ENCODE measurements at places on chromosomes 2 and 18. TPM values are rescaled to one million over a fixed set of nuclear protein-coding genes. Genes with fewer than 3 reads are reported as not detected.

DNA sequence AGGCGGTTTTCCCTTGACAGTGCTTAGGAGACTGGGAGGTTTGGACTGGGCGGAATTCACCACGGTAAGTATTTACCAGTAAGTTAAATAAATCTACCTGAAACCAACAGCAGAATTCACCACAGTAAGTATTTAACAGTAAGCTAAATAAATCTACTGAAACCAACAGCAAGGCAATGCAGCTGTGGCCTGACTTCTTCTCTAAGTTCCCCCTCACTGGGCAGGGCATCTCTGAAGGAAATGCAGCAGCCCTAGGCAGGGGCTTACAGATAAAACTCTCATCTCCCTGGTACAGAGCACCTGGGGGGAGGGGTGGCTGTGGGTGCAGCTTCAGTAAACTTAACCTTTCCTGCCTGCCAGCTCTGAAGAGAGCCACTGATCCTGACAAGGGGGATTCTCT, 432.5 kb upstream of the LRRTM1 start:
- no peaks in the 10 kb centered on the region for H3K36me3 ChIP-seq
- no peak for DNase-seq
- H3K4me3 ChIP-seq: no peak overlapping the region
- no peaks in the 10 kb centered on the region for H3K27me3 ChIP-seq

GRCh38 chr2:120149406-120149805, 73.8 kb downstream of the TMEM185B start:
- H3K4me3 ChIP-seq: no peak overlapping the region
- H3K27ac ChIP-seq: no peak overlapping the region
- no peak for DNase-seq
- no peaks in the 10 kb centered on the region for H3K4me1 ChIP-seq

DNA sequence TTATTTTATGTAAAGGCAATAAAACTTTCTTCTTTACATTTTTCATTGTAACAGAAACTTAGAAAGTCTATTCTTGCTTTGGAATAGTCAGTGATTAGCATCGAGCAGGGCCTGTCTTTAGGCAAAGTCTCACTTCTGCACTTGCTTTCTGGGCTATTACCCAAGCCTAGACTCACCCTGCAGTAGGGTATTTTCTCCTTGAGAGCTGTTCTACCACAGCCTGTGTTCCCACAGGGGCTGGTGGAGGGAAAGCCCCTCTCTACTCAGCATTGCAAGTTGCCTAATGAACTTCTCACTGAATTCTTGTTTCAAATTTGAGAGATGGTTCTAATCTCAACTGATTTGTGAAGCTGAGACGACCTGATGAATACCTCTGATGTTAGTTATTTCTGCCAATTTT, 111.7 kb upstream of the KLHL14 start:
- H3K4me3 ChIP-seq: no peak overlapping the region
- no peaks in the 10 kb centered on the region for H3K4me1 ChIP-seq
- no peaks in the 10 kb centered on the region for H3K27me3 ChIP-seq
- no peaks in the 10 kb centered on the region for H3K36me3 ChIP-seq
- H3K27ac ChIP-seq: no peak overlapping the region

- H3K27me3 ChIP-seq: no peaks in the 10 kb centered on the region
- H3K36me3 ChIP-seq: no peaks in the 10 kb centered on the region
- peak overlapping the region; percentile 37 for H3K27ac ChIP-seq
- DNase-seq: no peak
- H3K4me1 ChIP-seq: peaks cover 76% of the 10 kb centered on the region
These were observed 96.1 kb downstream of the HDAC4 start for GRCh38 chr2:239304533-239305221.

DNA sequence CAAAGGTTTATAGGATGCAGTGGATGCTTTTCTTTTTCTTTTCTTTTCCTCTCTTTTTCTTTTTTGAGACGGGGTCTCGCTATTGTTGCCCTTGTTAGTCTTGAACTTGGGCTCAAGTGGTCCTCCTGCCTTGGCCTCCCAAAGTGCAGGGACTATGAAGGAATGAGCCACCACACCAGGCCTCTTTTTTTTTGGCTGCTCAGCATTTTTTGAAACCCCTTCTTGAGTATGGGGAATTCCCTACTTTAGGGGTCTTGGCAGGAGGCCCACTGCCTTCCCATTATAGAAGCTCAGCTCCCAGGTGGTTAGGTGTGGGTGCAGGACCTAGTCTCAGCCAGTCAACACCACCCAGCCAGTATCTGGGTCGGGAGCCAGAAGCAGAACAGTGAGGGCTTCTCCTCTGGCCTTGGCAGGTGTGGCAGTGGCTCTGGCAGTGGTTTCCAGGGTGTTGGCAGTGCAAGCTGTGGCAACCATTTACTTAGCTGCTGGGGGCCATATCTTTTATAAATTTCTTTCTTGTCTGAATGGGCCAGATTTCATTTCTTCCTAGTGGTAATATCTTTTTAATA, 51.4 kb upstream of the ACYP2 start:
- H3K4me3 ChIP-seq: no peak overlapping the region
- no peaks in the 10 kb centered on the region for H3K27me3 ChIP-seq
- peak; percentile 38 for DNase-seq

DNA sequence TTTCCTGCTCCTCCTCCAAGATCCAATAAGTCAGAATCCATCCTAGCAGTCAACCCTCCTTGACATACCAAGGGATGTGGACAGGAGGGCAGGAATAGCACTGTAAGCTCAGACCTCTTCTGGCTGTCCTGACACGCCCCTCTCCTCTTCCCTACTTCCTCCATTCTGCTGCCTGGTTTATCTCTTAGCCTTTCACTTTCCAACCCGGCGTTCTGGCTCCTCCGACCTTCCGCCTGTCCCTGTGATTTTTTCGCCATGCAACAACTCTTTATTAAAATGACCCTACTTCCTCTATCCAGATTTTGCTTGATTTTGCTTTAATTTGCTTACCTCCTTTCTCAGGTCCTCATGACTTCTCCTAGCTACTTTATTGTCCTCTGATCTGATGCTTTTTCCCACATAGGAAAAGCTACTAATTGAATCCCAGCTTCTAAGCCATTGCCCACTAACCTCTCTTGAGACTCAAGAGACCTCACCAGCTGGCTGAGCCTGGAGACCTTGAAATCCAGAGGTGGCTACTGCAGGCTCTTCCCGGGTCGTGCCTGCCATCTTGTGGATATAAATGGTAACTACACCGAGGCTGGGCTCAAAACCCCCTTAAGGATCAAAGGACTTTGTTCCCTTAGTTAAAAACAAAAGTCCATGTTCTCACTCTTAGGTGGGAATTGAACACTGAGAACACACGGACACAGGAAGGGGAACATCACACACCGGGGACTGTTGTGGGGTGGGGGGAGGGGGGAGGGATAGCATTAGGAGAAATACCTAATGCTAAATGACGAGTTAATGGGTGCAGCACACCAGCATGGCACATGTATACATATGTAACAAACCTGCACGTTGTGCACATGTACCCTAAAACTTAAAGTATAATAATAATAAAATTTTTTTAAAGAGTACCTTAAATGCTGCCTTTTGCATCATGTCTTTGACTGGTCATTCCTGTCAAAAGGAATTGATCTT, 139.4 kb downstream of the AKAIN1 start:
- H3K27ac ChIP-seq: no peak overlapping the region
- no peaks in the 10 kb centered on the region for H3K4me1 ChIP-seq
- no peaks in the 10 kb centered on the region for H3K27me3 ChIP-seq
- H3K4me3 ChIP-seq: no peak overlapping the region
- no peaks in the 10 kb centered on the region for H3K36me3 ChIP-seq

DNA sequence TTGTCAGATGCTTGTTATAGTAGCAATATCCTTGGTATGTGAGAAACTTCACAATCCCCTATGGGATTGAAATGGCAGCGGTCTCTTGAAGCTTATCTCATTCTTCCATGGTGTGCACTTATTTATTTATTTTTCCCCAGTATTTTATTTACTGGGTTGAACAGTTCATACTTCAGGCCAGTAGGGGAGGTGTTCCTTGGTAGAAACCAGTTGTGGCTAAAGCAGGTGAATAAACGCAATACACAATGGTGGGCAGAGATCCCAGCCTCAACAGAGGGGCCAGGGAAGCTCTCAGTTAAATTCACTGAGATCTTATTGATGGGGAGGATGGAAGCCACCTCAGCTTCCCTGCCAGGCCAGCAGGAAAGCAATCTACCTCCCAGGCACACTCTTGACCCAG, 93.7 kb upstream of the SRD5A2 start:
- H3K36me3 ChIP-seq: no peaks in the 10 kb centered on the region
- H3K27ac ChIP-seq: no peak overlapping the region
- no peaks in the 10 kb centered on the region for H3K27me3 ChIP-seq
- H3K4me3 ChIP-seq: no peak overlapping the region

DNA sequence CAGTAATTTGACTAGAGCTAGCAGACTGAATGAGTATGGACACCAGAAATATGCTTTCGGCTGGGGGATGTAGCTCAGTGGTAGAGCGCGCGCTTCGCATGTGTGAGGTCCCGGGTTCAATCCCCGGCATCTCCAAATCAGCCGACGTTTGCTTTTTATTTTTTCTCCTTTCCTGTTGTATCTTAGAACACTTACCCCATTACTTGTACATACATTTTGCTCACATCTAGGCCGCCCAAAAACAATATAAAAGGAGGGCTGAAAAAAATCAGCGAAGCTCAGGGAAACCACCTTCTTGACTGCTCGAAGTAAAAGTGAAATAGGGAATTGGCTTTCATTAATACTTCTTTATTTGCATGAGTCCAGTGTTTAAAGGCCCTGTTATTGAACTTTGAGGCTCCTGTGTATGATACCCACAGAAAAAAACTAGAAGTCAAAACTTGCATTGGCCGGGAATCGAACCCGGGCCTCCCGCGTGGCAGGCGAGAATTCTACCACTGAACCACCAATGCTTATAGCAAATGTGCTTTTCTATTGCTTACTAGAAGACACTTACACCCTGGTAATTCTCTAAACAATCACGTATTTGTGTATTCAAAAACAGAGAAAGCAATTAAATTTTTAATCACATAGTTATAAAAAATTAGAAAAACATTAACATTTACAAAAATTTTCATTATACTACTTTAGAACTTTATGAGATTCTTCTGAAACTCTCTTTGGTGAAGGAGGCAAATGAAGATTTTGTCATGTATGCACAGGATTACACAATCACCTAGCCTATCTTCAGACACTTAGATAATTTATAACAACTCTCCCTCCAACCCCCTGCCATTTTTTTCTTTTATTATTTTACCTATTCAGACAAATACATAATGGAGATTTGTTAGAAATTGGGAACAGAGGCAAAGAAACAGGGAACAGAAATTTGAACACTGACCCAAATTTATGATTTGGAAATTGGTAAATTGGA, 35.2 kb upstream of the GPD2 start:
- no peaks in the 10 kb centered on the region for H3K27me3 ChIP-seq
- peak; percentile 77 for DNase-seq
- H3K27ac ChIP-seq: peak overlapping the region; percentile 80
- no peaks in the 10 kb centered on the region for H3K36me3 ChIP-seq
- peak overlapping the region; percentile 68 for H3K4me3 ChIP-seq

GRCh38 chr2:129113776-129114175, 795.1 kb upstream of the HS6ST1 start:
- H3K27ac ChIP-seq: no peak overlapping the region
- no peaks in the 10 kb centered on the region for H3K27me3 ChIP-seq
- H3K4me1 ChIP-seq: no peaks in the 10 kb centered on the region
- no peaks in the 10 kb centered on the region for H3K36me3 ChIP-seq

- no peak overlapping the region for H3K4me3 ChIP-seq
- no peak for DNase-seq
- H3K4me1 ChIP-seq: no peaks in the 10 kb centered on the region
- no peak overlapping the region for H3K27ac ChIP-seq
These were observed 61.9 kb downstream of the LHCGR start for GRCh38 chr2:48693645-48694044.

- H3K4me1 ChIP-seq: peaks cover 7% of the 10 kb centered on the region
- no peak overlapping the region for H3K27ac ChIP-seq
- DNase-seq: no peak
- no peaks in the 10 kb centered on the region for H3K36me3 ChIP-seq
- no peaks in the 10 kb centered on the region for H3K27me3 ChIP-seq
These were observed 46.5 kb upstream of the MYCN start for GRCh38 chr2:15893689-15894480.

GRCh38 chr2:24883946-24884345, 36.1 kb downstream of the ADCY3 start:
- H3K4me3 ChIP-seq: no peak overlapping the region
- H3K27me3 ChIP-seq: no peaks in the 10 kb centered on the region
- peaks cover 16% of the 10 kb centered on the region for H3K4me1 ChIP-seq
- no peak for DNase-seq
- H3K36me3 ChIP-seq: no peaks in the 10 kb centered on the region

DNA sequence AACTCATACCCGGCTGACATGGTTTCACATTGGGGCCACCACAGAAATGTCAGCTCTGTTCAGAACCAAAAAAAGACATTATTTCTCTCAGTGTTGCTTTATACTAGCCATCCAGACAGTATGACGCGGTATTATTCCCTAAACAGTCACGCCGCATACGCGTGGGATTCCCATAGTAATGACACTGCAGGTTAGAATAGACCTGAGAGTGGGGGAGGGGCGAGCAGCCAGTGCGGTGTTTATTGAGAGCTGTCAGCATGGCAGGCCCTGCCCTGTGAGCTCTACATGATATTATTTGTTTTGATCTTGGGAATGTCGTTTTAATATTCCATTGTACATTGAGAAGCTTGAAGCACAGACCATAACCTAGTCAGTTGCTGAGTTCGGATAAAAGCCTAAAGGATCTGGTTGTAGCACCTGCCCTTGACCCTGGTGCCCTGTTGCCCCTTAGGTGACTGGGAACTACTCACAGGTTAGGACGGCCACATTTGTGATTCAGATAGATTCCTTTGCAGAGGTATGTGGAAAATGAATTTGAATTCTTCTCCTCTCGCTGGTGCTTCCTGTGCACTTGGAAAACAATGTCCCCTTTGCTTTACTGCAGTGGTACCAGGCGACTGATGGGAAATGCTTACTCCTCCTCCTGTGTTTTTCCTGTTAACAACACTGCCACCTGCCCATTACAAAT, 150.1 kb downstream of the ARHGAP28 start:
- no peak for DNase-seq
- no peaks in the 10 kb centered on the region for H3K27me3 ChIP-seq
- no peaks in the 10 kb centered on the region for H3K36me3 ChIP-seq
- no peak overlapping the region for H3K27ac ChIP-seq
- H3K4me1 ChIP-seq: no peaks in the 10 kb centered on the region
- H3K4me3 ChIP-seq: no peak overlapping the region

DNA sequence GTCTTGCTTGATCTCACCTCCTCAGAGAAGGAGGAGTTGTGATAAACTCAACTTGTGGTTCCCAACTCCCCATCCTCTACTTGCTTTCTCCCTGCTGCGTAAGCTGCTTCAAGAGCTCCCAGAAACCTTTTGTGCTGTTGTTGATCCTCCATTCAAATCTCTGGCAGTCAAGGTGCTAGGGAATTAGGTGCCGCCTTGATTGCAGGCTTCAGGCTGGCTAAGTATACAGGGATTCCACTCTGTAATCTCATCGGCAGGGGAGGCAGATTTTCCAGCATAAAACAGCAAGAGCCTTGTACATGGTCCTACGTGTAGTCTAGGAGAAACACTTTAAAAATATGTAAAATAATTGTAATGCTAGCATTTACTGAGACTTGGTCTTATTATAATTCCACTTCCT, 116.2 kb upstream of the DDX18 start:
- no peak overlapping the region for H3K4me3 ChIP-seq
- no peak for DNase-seq
- no peaks in the 10 kb centered on the region for H3K4me1 ChIP-seq
- H3K36me3 ChIP-seq: no peaks in the 10 kb centered on the region
- H3K27me3 ChIP-seq: no peaks in the 10 kb centered on the region

GRCh38 chr2:17658251-17658843, 95.3 kb downstream of the SMC6 start:
- no peaks in the 10 kb centered on the region for H3K27me3 ChIP-seq
- H3K36me3 ChIP-seq: peaks cover 17% of the 10 kb centered on the region
- no peak for DNase-seq
- no peak overlapping the region for H3K4me3 ChIP-seq
- no peaks in the 10 kb centered on the region for H3K4me1 ChIP-seq
- H3K27ac ChIP-seq: no peak overlapping the region

WNT6 gene
- total RNA-seq: 13.1 TPM

RIT2 gene
- total RNA-seq: not detected

FRZB gene
- total RNA-seq: 2.3 TPM

COL6A3 gene
- 44.1 TPM for total RNA-seq

RAB27B gene
- total RNA-seq: 0.05 TPM

STAM2 gene
- 22.9 TPM for total RNA-seq

DSC2 gene
- 26.9 TPM for total RNA-seq
